ENCODE measurements at places on chromosomes 2 and 18.

DNA sequence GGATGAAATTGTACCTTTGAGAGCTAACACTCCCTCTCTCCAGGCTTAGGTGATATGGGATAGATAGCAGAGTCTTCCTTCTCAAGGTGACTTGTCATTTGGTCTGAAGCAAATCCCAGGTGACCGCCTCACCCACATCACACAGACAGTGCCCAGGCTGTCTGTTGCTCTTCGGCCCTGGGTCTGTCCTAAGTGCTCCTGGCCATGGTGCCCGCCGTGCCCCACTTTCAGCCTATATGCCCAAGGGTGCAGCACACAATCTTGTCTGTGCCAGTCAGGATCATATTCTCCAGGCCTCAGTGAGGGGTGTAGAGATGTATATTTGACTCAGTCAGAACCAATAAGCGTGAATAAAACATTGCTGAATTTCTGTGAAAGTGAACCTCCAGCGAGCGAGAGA, 326.8 kb downstream of the DYSF start:
- no peak for DNase-seq

DNA sequence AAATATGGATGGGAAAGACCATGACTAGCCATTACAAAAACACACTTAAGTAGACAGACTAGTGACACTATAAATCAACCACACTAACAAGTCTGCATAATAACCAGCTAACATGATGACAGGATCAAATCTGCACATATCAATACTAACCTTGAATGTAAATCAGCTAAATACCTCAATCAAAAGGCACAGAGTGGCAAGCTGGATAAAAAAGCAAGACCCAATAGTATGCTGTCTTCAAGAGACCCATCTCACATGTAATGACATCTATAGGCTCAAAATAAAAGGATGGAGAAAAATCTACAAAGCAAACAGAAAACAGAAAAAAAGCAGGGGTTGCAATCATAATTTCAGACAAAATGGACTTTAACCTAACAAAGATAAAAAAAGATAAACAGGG, 16.3 kb downstream of the PFN4 start:
- DNase-seq, result no peak

DNA sequence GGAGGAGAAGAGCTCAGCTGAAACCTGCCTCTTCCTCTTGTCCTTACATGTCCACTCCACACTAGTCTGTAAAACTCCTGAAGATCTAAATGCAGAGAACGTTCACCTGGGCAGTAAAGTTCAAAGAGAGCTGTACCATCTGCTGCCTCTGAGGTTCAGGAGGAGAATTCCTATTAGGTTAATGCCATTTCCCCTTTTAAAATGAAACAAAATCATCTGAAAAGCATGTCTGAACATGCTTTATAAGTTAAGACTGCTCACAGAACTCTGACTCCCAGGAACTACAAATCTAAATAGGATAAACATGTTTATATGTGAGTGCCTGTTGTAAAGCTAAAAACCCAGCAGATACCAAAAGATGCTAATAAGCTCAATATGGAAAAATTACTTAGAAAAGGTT, 164.4 kb downstream of the AFF3 start:
- no peak for DNase-seq

DNA sequence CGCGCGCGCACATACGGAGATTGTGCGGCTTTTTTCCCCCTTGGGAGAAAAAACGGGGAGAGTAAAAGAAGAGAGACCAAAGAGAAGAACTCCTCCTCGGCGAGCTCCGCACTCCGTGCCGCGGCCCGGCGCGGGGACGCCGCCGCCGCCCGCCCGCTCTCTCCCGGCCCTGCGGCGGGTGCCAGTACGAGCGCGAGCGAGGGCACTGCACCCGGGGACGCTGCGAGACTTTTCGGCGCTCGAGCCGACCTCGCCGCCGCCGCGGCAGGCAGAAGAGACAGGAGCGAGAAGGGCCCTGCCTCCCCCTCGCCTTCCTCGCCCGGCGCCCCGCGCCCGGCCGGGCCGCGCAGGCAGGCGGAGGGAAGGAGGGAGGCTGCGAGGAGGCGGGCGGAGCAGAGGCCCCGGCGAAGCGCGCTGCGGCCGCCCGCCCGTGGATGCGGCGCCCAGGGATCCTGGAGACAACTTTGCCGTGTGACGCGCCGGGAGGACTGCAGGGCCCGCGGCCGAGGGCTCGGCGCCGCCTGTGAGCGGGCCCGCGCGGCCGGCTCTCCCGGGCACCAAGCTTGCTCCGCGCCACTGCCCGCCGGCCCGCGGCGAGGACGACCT, 857 bp upstream of the INHBB start:
- no peak for DNase-seq

DNA sequence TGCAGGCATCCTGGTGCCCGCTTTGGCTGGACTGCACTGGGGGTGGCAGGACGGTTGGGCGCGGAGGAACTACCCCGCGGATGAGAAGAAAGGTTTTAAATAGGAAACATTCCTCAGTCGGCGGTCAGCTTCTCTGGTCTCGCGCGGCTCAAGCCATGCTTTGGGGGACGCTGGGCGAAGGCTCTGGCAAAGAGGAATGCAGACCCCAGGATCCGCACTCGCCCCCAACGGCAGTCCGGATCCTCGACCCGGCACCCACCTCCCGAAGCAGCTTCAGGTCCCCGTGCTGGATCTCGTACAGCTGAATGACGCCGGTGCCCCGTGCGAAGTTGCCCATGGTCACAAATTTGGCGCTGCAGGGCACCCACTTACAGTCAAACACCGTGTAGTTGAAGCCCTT, 686 bp upstream of the PNO1 start:
- no peak for DNase-seq

- no peak for DNase-seq
Measured at GRCh38 chr18:79389689-79390088, 6.0 kb upstream of the NFATC1 start.

GRCh38 chr2:41928526-41928925, 119.3 kb upstream of the PKDCC start:
- no peak for DNase-seq

GRCh38 chr2:229695961-229696360, 18.4 kb downstream of the DNER start:
- no peak for DNase-seq

DNA sequence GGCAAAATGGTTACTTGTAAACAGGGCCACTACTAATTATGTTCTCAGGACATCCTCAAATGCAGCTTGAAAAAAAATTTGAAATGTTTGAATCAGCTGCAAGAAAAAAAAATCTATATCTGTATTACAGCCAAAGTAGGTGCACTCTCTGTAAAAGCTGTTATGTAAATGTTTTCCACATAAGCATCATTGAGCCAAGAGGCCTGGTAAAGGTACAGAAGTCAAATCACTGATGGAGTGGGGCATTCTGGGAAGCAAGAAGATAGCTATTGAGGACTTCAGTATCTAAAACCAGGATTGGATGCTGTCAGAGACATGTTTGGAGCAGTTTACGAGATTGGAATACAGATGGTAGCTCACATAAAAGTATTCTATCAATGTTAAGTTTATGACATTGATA, 80.3 kb downstream of the MAPRE2 start:
- no peak for DNase-seq

- no peak for DNase-seq
Measured at GRCh38 chr2:198775737-198776136, 682.0 kb downstream of the SATB2 start.

GRCh38 chr2:218419630-218420216, 800 bp downstream of the VIL1 start:
- no peak for DNase-seq

GRCh38 chr2:121579309-121579708, 48.6 kb downstream of the RNU4ATAC start:
- DNase-seq, result no peak

DNA sequence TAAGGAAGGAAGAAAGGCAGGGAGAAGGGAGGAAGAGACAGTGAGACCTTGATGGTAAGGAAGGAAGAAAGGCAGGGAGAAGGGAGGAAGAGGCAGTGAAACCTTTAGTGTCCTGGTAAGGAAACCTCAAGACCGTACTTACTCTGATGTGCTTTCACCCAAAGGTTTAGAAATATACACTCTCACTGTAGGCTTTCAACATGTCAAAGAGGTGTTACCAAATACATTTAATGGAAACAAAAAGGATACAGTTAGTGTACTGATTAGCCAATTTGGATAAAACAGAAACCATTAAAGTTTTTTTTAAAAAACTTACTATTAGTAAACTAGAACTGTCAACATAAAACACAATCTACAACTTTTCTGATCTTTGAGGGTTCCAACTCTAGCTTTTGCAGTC, 7.1 kb downstream of the FBXO15 start:
- no peak for DNase-seq

- DNase-seq, result no peak
Measured at GRCh38 chr2:197821550-197822289, 17.3 kb downstream of the PLCL1 start.

GRCh38 chr2:179275253-179276012, 10.8 kb upstream of the SESTD1 start:
- no peak for DNase-seq

DNA sequence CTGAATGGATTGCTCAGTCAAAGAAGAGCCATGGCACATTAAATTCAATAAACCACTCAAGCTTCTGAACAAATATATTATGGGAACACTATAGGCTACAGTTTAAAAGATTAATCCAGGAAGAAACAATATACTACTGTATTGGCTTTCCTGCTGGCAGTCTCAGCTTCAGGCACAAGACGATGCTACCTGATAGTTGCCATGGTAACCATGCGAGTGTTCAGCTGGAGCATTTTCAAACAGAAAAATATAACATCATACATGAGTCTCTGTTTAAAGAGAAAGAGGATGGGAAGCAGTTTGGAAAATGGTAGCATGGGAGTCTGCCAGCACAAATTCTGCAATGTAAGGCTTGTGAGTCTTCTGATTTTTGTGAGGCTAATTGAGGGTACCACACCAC, 65.9 kb upstream of the CPO start:
- DNase-seq, result no peak

DNA sequence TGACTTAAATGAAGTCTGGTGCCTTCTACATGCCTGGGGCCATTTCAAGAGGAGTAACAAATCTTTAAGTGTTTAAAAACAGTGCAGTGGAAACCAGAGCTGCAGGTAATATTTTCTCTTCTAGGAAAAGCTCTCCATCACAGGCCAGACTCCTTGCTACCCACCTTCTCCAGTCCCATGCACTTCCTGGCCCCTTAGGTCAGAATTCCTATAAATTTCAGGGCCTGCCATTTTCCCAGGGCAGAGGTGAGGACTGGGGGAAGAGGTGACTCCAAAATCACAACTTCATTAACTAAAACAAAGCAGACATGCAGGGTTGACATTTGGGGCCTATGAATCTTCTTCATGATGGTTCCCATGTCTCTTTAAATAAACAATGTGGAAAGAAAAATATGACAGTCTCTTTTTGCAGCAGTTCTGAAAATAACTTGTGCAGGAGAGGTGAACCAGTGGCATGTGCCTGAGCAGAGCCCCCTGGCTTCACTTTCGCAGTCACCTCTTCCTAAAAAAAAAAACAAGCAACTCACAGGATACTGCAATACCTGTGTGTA, 63.7 kb upstream of the TANC1 start:
- DNase-seq, result no peak

- DNase-seq, result no peak
Measured at GRCh38 chr2:183656121-183656520, 531.9 kb downstream of the NUP35 start.

DNA sequence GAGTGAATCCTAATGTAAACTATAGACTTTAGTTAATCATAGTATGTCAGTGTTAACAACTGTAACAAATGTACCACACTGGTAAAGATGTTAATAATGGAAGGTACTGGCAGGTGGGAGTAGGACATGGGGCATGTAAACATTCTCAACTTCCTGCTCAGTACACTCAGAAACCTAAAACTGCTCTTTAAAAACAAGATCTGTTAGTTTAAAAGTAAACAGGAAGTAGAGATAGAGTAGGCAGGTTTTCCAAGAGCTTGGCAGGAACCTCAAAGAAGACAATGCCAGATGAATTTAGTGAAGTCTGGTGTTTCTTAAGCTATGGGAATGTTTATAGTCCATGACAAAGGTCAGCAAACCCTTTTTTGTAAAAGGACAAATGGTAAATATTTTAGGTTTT, 46.6 kb downstream of the CCDC138 start:
- no peak for DNase-seq

- DNase-seq, result no peak
Measured at GRCh38 chr18:58322464-58322863, 278.4 kb downstream of the NEDD4L start.

DNA sequence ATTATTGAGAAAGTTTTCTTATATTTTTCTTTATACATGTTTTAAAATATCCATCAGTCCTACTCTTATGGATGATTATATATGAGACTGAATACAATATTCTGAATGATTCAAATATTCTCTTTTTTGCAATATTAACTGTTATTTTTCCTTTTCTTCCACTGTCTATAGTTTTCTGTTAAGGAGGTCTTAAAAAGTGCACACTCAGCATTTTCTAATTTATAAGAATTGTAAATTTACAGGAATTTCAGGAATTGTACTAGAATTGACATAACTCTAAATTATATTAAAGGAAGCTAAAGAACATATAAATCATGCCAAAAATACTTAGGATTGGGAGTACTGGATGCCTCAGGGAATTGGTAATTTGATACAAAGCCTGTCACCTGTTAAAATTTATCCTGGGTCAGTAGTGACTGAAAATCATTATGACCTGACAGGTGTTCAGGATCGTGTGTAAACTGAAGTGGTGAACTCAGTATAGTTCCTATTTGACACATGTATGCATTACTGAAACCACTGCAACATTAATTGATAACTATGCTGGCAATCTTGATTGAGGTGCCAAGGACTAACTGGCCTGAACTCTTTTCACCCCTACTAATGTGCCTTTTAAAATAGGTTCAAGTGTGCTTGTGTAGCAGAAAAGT, 30.4 kb downstream of the MSTN start:
- no peak for DNase-seq

- no peak for DNase-seq
Measured at GRCh38 chr18:49517483-49517882, 30.4 kb upstream of the C18orf32 start.

GRCh38 chr18:79385708-79386341, 9.9 kb upstream of the NFATC1 start:
- no peak for DNase-seq

GRCh38 chr18:32922951-32923430, 150.2 kb upstream of the KLHL14 start:
- no peak for DNase-seq

DNA sequence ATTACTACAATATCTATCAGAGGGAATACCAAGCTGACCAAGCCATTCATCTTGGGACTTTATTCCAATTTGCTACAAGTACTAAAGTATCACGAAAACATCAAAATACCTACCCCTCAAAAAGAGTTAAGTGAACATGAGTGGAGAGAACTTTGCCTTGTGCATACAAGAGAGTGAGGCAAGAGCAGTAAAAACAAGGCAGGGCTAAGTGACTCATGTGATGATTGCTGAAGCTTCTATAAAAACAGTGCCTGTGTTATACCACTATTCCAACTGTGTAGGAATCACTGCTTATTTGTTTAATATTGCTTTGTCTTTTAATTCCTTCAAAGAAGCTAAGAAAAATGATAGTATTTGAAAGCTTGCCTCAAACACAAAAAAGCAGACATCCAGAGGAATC, 61.2 kb downstream of the FARSB start:
- no peak for DNase-seq

GRCh38 chr2:30257266-30258214, 26.2 kb downstream of the LBH start:
- no peak for DNase-seq

- no peak for DNase-seq
Measured at GRCh38 chr2:24336811-24337210, 23.5 kb downstream of the ITSN2 start.

All from stimulated activated CD4-positive, alpha-beta T cell treated with anti-CD3 and anti-CD28 coated beads, Interleukin-12 subunit alpha, Interleukin-12 subunit beta, amount 100 ng/mL, for 48 hours (primary cell).